ENCODE measurements at places on chromosomes 7 and 10.

DNA sequence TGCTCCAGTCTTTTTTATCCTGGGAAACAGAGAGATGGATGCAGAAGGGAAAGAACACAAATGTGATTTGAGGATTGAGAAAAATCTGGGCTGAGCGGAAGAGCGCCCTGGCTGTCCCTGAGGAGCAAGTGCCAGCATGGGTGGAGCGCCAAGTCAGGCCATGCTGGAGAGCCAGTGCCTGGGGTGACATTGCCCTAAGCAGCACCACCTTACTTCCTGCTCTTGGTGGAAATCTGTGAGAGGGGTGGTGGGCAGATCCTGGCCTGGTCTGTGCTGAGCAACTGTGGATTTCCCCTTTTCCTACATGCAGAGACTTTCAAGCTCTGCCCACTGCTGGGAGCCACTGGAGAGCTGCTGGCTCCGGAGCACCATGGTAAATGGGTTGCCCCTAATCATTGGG lies 36.9 kb downstream of the DDIT4 start:
- DNase-seq = no peak

DNA sequence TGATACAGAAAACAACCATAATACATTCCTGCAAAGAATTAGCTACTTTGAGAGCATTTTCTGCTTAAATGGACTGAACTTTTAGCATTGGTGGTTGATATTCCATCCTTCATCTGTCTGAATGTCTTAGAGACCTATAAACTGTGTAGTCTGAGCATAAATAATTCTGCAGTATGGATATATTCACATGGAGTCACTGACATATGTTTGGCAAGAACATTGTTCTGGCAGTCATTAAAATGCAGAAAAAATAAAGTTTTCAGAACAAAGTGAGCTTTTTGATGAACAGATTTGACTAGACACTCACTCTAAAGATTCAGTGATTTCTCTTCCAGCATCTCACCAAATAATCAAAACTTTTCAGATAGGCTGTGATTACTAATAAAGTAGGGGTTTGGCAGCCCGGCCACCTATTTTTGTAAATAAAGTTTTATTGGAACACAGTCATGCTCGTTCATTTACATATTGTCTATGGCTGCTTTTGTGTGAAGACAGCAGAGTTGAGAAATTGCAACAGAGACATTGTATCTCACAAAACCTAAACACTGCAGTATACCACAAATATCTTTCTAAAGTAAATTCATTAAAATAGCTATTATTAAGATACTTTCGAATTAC lies 44.1 kb upstream of the RAPGEF5 start:
- DNase-seq = no peak

DNA sequence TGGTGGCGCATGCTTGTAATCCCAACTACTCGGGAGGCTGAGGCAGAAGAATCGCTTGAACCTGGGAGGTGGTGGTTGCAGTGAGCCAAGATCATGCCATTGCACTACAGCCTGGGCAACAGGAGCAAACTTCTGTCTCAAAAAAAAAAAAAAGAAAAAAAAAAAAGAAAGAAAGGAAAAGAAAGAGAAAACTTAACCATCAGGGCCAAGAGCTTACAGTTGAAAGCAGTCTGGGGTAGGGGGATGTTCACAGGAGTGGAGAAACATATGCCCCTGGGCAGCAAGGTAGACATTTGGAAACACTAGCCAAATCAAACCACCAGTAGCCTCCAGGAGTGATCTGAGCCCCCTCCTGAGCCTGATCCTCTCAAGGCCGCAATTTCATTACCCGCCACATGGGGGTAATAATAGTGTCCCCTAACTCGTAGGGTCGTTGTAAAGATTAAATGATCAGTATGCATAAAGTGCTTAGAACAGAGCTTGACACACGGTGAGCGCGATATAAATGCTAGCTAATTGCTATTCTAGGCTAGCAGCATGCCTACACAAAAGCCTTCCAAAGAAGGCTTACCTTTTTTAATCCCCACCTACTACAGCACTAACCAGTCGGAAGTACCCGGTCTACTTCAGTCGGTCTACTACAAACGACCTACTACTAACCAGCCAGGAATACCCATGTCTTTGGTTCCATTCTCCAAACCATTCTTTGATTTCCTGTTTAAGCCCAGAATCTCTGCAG lies 274.3 kb upstream of the NEBL start:
- DNase-seq = no peak

DNA sequence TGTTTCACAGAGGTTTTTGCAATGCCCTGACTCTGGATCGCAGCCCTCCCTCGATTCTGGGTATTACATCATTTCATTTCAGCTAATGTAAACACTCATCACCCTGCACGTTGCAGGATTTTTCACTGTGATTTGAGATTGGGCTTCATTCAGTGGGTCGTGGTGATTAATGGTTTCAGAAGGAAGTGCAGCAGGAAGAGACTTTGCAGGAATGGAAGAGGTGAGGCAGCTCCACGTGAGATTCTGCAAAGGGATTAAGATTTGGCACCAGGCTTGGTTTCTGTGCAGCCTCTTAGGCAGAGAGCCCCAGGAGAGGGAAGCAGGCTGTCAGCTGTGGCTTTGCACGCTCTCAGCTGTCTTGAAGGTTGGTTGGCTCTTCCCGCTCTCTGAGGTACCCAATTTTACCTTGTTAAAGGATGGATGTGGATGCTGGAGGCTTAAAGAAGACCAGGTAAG lies 95.2 kb downstream of the PLCE1 start:
- DNase-seq = no peak

DNA sequence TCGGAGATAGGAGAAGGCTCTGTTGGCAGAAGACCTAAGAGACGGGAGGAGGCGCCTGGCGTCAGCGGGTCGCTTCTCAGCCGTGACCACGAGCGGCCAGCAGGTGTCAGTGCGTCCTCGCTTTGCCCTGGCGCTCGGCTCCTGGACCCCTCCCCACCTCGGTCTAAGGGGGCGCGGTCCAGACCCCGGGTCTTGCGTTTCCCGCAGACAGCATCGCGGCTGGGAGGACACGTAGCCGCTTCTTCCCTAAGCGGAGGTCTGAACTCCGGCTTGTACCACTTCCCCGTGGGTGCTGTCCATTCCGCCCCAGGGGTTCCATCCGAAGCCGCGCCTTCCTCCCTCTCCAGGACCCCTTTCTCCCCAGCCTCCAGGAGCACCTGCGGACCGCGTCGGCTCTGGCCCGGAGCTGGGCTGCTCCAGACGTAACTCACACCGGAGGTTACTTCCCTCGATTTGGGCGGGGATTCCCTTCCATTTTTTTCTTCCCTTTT lies 593 bp upstream of the ADRA2A start:
- DNase-seq = no peak

- no peak for DNase-seq
Measured at GRCh38 chr7:28661826-28662595, 249.7 kb downstream of the CREB5 start.

DNA sequence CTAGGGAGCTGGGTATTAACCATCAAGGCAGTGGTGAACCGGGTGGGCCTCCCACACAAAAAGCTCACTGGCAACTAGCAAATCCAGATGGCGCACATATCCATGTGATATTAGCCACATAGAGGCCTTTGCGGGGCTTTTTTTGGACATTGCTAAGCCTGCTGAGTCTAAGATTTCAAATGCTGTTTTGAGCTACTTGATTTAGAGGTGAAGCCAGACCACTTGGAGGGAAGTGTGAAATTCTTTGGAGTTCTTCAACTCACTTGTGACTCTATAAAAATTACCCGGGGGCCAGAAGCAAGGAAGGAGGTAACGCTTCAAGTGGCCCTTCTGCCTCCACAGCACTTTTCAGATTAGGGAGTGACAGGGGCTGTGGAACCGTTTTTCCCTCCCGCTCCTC lies 619.8 kb upstream of the GALNT17 start:
- no peak for DNase-seq

DNA sequence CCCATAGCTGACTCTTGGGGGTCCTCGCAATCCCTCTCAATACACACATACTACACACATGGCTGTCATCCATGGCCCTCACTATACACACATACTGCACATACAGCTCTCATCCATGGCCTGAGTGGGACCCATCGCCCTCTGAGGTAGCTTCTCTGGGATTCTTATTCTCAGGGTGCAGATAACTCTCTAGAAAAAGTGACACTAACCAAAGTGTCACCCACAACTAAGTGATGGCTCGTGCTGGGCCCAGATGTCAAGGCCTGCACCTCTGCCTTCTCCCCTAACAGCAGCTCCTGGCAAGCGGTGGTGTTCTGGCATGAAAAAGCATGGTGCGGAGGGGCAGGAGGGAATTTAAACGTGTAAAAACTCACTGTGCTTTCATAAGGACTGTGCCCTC lies 62.7 kb upstream of the ZPBP start:
- DNase-seq = no peak

- no peak for DNase-seq
Measured at GRCh38 chr7:119886007-119886406, 387.0 kb upstream of the KCND2 start.

- no peak for DNase-seq
Measured at GRCh38 chr10:29820890-29821461, 186.2 kb upstream of the SVIL start.

DNA sequence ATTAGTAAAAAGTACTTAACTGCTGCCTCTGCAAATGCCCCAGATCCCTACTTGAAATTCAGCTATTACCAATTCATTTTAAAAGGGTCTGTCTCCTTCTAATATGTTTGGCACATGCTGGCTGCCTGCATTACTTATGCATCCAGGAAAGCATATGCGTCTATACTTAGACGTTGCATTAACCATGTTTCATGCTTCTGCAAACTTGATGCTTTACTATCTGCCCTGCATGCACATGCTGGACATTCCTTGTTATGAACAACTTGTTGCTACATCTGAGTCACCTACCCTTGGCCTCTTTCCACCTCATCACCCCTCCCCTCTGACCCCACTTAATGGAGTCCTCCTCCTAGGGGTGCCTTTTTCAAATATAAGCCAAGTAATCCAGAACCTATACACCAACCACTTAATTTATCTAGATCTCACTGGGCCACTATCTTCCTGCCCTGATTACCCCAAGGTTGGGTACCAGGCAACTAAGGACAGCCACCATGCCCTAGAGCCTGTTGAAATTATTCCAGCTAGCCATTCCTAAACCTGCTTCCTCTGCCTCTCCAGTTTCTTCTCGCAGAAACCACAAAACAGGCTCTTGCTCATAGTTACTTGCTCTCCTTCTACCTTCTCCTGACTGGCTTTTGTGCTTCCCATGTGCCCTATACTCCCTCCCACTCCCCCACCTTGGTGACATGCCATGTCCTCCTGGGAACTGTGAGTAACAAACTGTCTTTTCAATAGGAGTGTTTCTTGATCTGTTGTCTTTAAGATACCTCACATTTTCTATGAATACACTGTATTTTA lies 1187.9 kb downstream of the REEP3 start:
- no peak for DNase-seq

DNA sequence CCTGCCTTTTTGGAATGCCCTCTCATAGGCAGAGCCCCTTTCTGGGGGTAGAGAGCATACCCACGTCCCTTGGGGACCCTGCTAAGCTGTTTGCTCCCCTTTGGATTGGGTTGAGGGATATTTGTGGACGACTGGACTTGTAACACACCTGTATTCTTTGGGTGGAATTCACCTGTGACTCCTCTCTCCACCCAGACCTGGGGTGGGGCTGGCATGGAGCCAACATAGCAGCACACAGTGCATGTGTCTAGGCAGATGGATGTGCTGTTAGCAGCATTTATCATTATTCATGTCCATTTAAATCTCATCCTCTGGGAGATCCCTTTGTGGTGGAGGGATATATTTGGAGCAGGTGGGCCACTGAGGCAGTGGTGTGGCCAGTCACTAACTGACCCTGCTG lies 51.0 kb downstream of the CDH23 start:
- no peak for DNase-seq

DNA sequence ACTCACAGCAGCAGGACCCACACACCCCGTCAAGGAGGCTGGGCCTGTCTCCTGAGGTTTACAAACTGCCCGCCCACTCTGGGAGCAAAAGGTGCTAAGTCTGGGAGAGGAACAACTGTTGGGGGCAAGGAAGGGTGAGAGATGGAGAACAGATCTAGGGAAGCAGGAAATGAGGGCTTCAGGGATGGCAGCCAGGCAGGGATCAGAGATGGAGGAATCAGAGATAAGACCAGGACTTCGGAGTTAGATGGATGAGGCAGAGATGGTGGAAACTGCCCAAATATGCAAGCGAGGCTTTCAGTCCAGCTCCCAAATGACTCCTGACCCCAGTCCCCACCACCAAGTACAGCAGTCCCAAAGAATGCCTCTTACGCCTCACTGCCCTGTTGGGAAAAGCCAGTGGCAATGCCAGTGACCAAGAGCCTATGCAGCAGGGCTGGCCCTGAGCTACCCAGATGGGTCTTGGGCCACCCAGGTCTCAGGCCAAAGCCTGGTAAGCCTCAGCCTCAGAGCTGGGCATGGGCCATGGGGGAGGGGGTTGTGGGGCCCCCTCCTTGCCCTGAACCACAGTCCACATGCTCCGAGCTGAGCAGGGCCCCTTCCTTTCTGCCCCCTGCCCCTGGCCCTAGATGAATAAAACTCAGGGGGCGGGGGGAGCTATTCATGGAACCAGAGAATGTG lies 39.5 kb upstream of the SLF2 start:
- no peak for DNase-seq

- no peak for DNase-seq
Measured at GRCh38 chr10:129161150-129161549, 305.9 kb upstream of the MGMT start.

GRCh38 chr7:32415936-32416335 lies 74.2 kb downstream of the LSM5 start:
- DNase-seq = no peak

GRCh38 chr7:45657136-45657889 lies 83.1 kb downstream of the ADCY1 start:
- no peak for DNase-seq

DNA sequence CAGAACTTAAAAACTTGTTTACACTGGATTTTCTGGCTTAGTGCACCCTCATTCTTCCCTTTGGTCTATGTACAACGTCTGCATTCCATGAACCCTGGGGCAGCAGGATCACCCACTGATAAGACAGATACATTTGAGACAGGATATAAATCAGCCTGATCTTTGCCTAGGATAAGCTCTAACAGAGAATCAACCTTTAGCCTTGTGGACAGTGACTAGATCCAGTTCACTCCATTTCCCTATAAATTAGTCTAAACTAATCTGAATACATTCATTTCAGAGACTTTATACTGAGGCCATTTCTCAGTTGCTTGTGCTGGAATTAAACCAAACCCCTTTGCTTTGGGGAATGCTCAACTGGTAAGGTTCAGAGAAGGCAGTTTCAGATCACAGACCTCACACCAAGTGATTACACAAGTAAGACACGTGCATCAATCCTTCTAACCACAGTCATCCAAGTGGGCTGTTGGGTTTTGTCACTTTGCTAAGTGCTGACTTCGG lies 639.8 kb upstream of the FZD8 start:
- no peak for DNase-seq

All from activated CD8-positive, alpha-beta memory T cell treated with anti-CD3 and anti-CD28 coated beads for 1 hour (primary cell).